H9 (cell line): ENCODE measurements at places on chromosomes 13 and 19.

DNA sequence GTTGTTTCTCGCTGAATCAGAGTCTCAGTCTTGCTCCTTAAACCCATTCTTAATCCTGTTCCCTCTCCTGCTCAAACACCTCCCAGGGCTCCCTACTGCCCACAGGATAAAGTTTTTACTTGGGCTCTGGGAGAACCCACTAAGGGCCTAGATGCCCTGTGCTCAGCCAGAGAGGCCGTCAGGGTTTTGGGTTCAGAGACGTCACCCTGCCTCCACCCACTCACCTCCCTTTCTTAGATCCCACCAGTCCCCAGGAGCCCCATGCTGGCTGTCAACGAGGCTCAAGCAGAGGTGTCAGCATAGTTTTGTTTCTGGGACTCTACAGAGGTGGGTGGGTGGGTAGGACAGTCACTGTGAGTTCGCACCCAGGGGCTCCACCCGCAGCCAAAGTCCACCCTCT, 15.5 kb upstream of the CYP4F2 start:
- no peaks in the 10 kb centered on the region; the same call in 1 of the 2 replicates for H3K36me3 ChIP-seq
- DNase-seq, result no peak
- no peaks in the 10 kb centered on the region for H3K4me1 ChIP-seq

DNA sequence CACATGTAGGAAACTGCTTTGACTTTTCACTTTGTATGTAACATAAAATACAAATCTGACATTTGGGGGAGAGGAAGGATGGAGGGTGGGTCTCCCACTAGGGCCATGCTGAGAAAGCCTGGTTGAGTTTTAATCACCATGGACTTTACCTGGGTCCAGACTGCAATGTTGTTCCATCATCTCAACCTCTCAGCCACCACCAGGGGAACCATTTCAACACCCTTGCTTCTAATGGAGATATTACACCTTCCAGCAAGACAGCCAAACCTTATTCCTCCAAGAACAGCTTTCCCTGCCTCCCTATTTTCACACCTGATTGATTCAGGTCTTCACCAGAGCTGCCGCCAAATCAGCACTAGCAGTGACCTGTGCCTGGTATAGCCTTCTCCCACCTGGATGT, 56.0 kb downstream of the ZAR1L start:
- no peak overlapping the region for H3K27ac ChIP-seq
- H3K4me1 ChIP-seq, result no peaks in the 10 kb centered on the region
- no peaks in the 10 kb centered on the region for H3K27me3 ChIP-seq
- no peak for DNase-seq
- H3K36me3 ChIP-seq, result no peaks in the 10 kb centered on the region
- no peak overlapping the region for H3K4me3 ChIP-seq

GRCh38 chr19:47714339-47714738, 1.1 kb downstream of the EHD2 start:
- DNase-seq, result no peak
- H3K36me3 ChIP-seq, result peaks cover 18% of the 10 kb centered on the region
- H3K4me1 ChIP-seq, result no peaks in the 10 kb centered on the region
- no peaks in the 10 kb centered on the region for H3K27me3 ChIP-seq

DNA sequence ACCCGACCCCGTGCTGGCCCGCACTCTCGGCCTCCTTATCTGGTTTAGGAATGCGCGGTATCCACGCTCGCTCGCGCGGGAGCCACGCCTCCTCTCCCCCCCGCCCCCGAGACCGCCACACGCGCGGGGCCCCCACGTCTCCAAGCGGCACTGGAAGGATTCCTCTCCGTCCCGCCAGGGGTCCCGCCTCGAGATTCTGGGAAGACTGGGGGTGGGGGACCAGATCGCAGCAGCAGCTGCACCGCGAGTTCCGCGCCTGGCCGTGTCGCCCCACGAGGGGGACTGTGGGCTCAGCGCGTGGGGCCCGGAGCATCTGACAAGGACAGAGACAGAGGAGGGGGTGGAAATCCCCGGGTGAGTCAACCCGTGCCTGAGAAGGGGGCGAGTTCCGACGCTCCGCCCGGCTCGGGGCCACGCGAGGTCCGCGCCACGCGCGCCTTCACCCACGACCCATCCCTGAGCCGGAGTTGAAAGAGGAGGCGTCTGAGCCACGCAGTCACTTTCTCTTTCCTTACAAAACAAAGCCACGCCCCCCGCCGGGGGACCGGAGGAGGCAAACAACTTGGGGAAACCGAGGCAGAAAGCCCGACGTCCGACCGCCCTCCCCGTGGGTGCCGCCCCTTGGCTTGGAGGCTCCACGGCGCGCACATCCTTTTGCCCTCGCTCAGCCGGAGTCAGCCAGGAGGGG, 814 bp downstream of the S1PR2 start:
- H3K27me3 ChIP-seq, result no peaks in the 10 kb centered on the region
- no peak overlapping the region for H3K27ac ChIP-seq
- no peaks in the 10 kb centered on the region for H3K4me1 ChIP-seq
- DNase-seq, result no peak
- H3K36me3 ChIP-seq, result no peaks in the 10 kb centered on the region

DNA sequence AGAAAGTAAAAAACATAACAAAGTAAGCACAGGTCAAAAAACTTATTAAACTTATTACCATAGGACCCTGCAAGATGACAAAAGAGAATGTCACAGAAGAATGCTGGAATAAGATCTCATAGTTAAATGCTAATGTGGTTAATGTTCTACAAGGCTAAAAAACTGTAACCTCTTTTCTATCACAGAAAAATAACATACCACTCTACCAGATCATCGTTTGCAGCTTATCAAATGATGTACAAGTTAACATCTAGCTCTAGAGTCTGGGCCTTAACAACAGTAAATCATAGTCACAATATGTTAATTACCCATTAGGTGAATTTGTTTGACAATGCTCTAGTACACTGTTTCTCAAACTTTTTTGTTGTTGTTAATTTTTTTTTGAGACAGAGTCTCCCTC, 53.0 kb downstream of the NUFIP1 start:
- H3K4me1 ChIP-seq, result peaks cover 4% of the 10 kb centered on the region; the same call in 1 of the 2 replicates
- H3K4me3 ChIP-seq, result no peak overlapping the region
- no peak overlapping the region for H3K27ac ChIP-seq
- no peak for DNase-seq
- H3K27me3 ChIP-seq, result no peaks in the 10 kb centered on the region

GRCh38 chr13:80363890-80364503, 23.1 kb upstream of the SPRY2 start:
- DNase-seq, result no peak
- H3K4me1 ChIP-seq, result peaks cover 4% of the 10 kb centered on the region; the same call in 1 of the 2 replicates
- H3K27ac ChIP-seq, result no peak overlapping the region
- H3K36me3 ChIP-seq, result no peaks in the 10 kb centered on the region

GRCh38 chr19:478976-479375, 17.3 kb upstream of the MADCAM1 start:
- H3K27me3 ChIP-seq, result no peaks in the 10 kb centered on the region
- H3K36me3 ChIP-seq, result peaks cover 5% of the 10 kb centered on the region
- DNase-seq, result no peak

DNA sequence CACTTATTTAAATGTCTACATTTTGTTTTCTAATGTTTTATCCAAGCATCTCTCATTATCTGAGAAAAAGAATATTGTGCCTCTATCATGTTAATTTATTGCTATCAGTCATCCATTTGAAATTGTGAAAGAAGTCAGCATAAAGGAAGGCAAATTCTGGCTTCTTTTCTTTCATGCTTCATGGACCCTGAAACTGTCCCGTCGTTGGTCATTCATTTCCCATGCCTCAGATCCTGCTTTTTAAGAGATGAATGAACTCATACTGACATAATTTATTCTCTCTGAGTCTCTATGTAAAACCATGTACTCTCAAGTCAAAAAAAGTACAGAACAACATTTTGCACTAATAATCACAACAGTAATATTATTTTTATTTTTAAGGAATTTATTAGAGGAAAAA, 2512.0 kb downstream of the PCDH9 start:
- DNase-seq, result no peak
- no peak overlapping the region for H3K4me3 ChIP-seq
- peaks cover 8% of the 10 kb centered on the region for H3K36me3 ChIP-seq
- H3K27ac ChIP-seq, result no peak overlapping the region
- no peaks in the 10 kb centered on the region for H3K4me1 ChIP-seq

DNA sequence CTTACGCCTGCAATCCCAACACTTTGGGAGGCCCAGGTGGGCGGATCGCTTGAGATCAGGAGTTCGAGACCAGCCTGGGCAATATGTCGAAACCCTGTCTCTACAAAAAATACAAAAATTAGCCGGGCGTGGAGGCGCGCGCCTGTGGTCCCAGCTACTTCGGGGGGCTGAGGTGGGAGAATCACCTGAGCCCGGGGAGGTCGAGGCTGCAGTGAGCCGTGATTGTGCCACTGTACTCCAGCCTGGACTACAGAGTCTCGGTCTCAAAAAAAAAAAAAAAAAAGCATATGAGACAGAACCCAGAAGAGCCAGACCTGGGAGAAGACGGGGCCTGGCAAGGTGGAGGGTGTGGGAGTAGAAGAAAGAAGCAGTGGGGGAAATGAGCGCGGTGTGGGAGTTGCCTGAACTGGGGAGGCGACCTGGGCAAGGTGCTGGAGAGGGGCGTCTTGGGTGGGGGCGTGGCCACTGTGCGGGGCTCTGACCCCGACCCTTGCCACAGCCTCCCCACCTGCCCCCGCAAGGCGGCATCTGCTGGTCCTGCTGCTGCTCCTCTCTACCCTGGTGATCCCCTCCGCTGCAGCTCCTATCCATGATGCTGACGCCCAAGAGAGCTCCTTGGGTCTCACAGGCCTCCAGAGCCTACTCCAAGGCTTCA, 533 bp downstream of the DKKL1 start:
- no peaks in the 10 kb centered on the region for H3K27me3 ChIP-seq
- no peaks in the 10 kb centered on the region; the same call in 1 of the 2 replicates for H3K4me1 ChIP-seq
- peak; percentile 41 for DNase-seq
- H3K4me3 ChIP-seq, result no peak overlapping the region
- H3K27ac ChIP-seq, result no peak overlapping the region

GRCh38 chr13:74931698-74932433, 550.1 kb downstream of the TBC1D4 start:
- DNase-seq, result no peak
- H3K4me3 ChIP-seq, result no peak overlapping the region
- no peaks in the 10 kb centered on the region for H3K4me1 ChIP-seq
- H3K27ac ChIP-seq, result no peak overlapping the region

DNA sequence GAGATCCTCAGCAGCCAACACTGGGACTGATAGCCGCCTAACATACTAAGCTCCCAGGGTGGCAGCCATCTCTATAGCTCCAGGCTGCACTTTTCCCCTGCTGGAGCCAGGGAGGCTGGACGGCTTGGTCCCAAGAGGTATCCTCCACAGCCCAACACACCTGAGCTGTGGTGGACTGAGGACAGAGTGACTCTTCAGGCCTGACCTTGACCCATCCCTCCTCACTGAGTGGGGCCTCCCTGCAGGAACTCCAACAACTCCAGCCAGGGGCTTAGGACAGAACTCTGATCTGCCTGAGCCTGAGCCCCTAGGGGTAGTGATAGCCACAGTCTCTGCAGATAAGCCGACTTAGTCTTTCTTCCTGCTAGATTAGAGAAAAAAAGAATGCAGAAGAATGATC, 958.1 kb upstream of the PRR20A start:
- H3K36me3 ChIP-seq, result no peaks in the 10 kb centered on the region
- H3K4me1 ChIP-seq, result no peaks in the 10 kb centered on the region
- H3K27me3 ChIP-seq, result no peaks in the 10 kb centered on the region
- no peak overlapping the region for H3K27ac ChIP-seq
- H3K4me3 ChIP-seq, result no peak overlapping the region
- no peak for DNase-seq

- no peaks in the 10 kb centered on the region for H3K27me3 ChIP-seq
- H3K4me3 ChIP-seq, result no peak overlapping the region
- DNase-seq, result no peak
- H3K4me1 ChIP-seq, result peaks cover 2% of the 10 kb centered on the region; the same call in 1 of the 2 replicates
These were observed 13.9 kb downstream of the APLP1 start for GRCh38 chr19:35882114-35882832.

DNA sequence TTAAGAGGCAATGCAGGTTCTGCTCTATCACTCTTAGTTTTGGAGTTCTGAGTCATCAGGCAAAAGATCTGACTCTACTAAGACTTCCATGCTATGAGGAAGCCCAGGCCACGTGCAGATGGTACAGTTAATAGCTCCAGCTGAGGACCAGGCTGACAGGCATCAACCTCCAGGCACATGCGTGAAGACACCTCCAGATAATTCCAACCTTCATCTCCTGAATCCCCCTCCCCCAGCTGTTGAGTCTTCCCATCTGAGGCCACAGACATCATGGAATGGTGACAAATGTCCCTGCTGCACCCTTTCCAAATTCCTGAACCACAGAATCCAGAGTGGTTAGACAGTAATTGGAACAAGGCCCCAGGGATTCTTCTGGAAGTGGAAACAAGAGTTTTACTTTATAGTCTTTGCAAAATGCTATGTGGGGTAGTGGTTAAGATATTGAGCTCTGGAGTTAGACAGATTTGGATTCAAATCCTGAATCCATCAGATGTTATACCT, 183.8 kb downstream of the KLF5 start:
- no peak overlapping the region for H3K27ac ChIP-seq
- H3K27me3 ChIP-seq, result no peaks in the 10 kb centered on the region
- H3K4me3 ChIP-seq, result no peak overlapping the region

GRCh38 chr13:46211116-46211482, 629 bp upstream of the LRRC63 start:
- no peak for DNase-seq
- H3K4me1 ChIP-seq, result no peaks in the 10 kb centered on the region
- peak overlapping the region; percentile 64 for H3K4me3 ChIP-seq
- H3K27me3 ChIP-seq, result no peaks in the 10 kb centered on the region; the same call in 1 of the 2 replicates
